ENCODE measurements at places on chromosomes 11 and 22. TPM values are rescaled to one million over a fixed set of nuclear protein-coding genes. Genes with fewer than 3 reads are reported as not detected.
A peak's percentile ranks its signal among the peaks of the same experiment; 100 is the strongest.

DNA sequence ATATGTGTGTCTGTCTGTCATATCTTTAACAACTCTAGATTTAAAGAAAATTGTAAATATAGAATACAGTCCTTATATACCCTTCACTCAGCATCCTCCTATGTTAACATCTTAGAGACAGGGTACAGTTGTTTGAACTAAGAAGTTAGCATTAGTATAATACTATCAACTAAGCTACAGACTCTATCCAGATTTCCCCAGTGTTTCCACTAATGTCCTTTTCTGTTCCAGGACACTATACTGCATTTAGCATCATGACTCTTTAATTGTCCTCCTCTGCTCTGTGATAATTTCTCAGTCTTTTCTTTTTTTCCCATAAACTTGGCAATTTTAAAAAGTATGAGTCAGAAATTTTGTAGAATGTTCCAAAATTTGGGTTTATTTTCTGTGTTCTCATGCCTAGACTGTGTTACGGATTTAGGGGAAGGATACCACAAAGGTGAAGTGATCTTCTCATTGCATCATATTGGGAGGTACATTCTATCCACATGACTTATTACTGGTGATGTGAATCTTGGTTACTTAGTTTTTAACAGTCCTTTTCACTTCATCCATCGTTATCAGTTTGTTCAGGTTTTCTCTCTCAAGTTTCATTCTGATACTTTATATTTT is 168.4 kb downstream of the SBF2 start:
- no peaks in the 10 kb centered on the region for H3K27me3 ChIP-seq
- no peak overlapping the region for H3K27ac ChIP-seq
- no peak for DNase-seq
- H3K4me1 ChIP-seq = no peaks in the 10 kb centered on the region
- H3K4me3 ChIP-seq = no peak overlapping the region

The CDC42EP1 gene
- polyA plus RNA-seq = 19.7 TPM

- peaks cover 53% of the 10 kb centered on the region for H3K4me1 ChIP-seq
- peak; percentile 68 for DNase-seq
- no peaks in the 10 kb centered on the region for H3K36me3 ChIP-seq
- peak overlapping the region; percentile 66 for H3K27ac ChIP-seq
- H3K4me3 ChIP-seq = no peak overlapping the region
- H3K27me3 ChIP-seq = no peaks in the 10 kb centered on the region
Observed at GRCh38 chr11:119374632-119375336, 6.7 kb downstream of the USP2 start.

DNA sequence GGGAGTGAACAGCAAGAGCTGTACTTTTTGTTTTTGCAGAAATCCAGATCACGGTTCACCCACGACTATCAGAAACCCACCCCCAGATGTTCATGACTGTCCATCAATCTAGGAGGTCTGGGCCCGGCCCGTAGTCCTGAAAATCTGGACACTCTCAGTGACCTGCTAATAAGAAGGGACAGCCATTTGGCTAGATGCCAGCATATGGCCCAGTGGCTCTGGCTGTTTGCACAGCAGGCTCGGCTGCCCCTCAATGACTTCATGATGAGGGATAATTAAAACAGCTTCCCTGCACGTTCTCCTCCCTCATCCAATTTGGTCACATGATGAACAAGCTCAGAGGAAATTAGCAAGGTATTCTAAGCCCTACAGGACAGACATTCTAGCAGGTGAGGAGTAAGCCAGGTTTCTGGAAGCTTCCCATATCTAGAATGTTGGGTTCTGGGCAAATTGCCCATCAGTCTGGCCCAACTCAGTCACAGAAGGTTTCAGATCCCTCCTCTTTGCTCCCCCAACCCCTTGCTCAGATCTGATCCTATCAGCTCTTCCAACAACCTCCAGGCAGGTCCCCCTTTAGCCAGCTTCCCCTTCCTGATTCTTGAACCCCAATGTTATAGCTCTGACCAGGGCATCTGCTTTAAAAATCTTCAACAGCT is 397.3 kb downstream of the SHANK2 start:
- no peak overlapping the region for H3K27ac ChIP-seq
- H3K36me3 ChIP-seq = no peaks in the 10 kb centered on the region
- H3K4me1 ChIP-seq = no peaks in the 10 kb centered on the region
- DNase-seq = no peak

DNA sequence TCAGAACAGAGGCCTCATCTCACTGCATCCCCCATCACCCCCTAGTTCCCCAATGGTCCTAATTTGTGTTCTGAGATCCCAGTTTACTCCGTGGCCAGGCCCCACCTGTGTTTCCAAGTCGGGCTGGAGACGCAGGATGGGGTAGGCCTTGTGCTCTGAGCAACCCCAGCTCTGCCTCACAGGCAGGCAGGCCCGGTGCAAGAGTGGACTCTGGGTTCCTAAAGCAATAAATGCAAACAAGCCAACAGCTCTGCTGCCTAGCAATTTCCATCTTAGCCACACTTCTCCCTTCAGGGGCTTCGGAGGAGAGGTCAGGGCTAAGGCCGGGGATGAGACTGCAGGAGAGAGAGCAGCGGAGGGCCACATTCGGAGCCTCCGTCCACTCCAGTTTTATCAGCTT is 2.5 kb upstream of the EPS8L2 start:
- H3K36me3 ChIP-seq = no peaks in the 10 kb centered on the region
- peaks cover 21% of the 10 kb centered on the region for H3K4me1 ChIP-seq
- H3K27ac ChIP-seq = no peak overlapping the region
- H3K27me3 ChIP-seq = no peaks in the 10 kb centered on the region
- no peak for DNase-seq
- no peak overlapping the region for H3K4me3 ChIP-seq

- H3K36me3 ChIP-seq = peaks cover 37% of the 10 kb centered on the region
- no peaks in the 10 kb centered on the region for H3K27me3 ChIP-seq
- no peak for DNase-seq
- no peaks in the 10 kb centered on the region for H3K4me1 ChIP-seq
- no peak overlapping the region for H3K4me3 ChIP-seq
Observed at GRCh38 chr11:68582416-68583040, 101.8 kb upstream of the GAL start.

GRCh38 chr22:27512283-27512761 is 289.2 kb downstream of the MN1 start:
- H3K4me1 ChIP-seq = no peaks in the 10 kb centered on the region
- no peaks in the 10 kb centered on the region for H3K36me3 ChIP-seq
- no peak overlapping the region for H3K4me3 ChIP-seq
- H3K27ac ChIP-seq = no peak overlapping the region
- peak; percentile 29 for DNase-seq
- H3K27me3 ChIP-seq = no peaks in the 10 kb centered on the region

DNA sequence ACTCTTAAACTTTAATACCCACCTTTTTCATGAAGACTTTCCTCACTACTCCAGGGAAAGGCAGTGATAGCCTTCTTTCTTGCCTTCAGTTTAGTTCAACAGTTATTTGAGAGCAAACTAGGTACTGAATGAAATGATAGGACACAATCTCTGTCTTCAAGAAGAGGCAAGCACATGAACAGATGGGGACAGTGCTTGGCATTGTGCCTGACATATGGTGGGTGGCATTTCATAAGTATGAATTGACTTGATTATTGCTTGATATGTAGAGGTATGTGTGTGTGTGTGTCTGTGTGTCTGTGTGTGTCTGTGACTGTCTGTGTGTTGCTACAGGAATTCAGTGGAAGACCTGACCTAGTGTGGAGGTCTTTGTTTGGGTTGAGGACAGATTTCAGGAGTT is 504.1 kb downstream of the NELL1 start:
- H3K4me1 ChIP-seq = no peaks in the 10 kb centered on the region
- H3K4me3 ChIP-seq = no peak overlapping the region
- no peak overlapping the region for H3K27ac ChIP-seq
